ENCODE measurements at places on chromosomes 13 and 19. TPM values are rescaled to one million over a fixed set of nuclear protein-coding genes. Genes with fewer than 3 reads are reported as not detected.

GRCh38 chr19:566403-566802 is 6.0 kb upstream of the BSG start:
- no peak for DNase-seq

GRCh38 chr19:16361926-16362325 is 37.3 kb downstream of the KLF2 start:
- no peak for DNase-seq

GRCh38 chr13:96999091-96999490 is 4.8 kb upstream of the OXGR1 start:
- no peak for DNase-seq

DNA sequence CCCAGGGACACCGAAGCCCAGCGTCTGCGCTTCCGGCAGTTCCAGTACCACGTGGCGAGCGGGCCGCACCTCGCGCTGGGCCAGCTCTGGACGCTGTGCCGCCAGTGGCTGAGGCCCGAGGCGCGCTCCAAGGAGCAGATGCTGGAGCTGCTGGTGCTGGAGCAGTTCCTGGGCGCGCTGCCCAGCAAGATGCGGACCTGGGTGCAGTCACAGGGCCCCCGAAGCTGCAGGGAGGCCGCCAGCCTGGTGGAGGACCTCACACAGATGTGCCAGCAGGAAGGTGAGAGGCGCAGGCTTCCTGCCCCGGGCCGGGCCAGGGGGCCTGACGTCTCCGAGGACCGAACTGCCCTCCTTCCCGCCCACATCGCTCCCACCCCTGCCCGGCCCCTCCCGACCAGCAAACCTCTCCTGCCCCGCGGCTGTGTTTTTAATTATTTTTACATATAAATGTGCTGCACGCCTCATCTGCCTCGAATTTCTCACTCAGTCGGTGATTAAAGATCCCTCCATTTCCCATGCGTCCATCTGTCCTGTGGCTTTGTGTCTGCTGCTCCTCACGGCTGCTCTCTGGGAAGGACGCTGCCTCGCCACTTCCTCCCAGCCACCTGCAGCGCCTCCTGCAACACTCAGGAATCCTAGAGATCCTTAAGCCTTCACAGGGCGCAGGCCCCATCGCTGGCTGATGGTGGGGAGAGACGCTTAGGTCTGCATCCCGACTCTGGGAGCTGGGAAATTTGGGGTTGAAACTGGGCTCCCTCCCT is 4.3 kb downstream of the ZSCAN1 start:
- no peak for DNase-seq

- DNase-seq: no peak
Measured at GRCh38 chr13:94515374-94515773, 35.9 kb upstream of the DCT start.

- no peak for DNase-seq
Measured at GRCh38 chr19:18736415-18737336, 53.2 kb downstream of the CRTC1 start.

DNA sequence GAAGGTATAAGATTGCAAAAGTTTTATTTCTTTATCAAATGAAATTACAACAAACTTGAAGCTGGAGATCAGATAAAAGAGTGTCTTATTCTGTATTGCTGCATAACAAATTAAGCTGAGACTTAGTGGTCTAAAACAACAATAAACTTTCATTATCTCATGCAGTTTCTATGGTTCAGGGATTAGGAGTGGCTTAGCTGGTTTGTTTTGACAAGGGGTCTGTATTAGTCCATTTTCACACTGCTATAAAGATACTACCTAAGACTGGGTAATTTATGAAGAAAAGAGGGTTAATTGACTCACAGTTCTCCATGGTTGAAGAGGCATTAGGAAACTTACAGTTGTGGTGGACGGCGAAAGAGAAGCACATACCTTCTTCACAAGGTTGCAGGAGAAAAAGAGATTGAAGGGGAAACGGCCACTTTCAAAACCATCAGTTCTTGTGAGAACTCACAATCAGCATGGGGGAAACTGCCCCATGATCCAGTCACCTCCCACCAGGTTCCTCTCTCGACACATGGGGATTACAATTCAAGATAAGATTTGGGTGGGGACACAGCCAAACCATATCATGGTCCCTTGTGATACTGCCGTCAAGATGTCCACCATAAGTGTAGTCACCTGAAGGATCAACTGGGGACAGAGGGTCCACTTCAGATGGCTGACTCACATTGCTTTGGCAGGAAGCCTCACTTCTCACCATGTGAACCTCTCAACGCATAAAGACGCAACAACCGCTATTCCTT is 97.8 kb downstream of the RNF17 start:
- no peak for DNase-seq

- DNase-seq: no peak
Measured at GRCh38 chr13:111425326-111425725, 104.9 kb downstream of the TEX29 start.

DNA sequence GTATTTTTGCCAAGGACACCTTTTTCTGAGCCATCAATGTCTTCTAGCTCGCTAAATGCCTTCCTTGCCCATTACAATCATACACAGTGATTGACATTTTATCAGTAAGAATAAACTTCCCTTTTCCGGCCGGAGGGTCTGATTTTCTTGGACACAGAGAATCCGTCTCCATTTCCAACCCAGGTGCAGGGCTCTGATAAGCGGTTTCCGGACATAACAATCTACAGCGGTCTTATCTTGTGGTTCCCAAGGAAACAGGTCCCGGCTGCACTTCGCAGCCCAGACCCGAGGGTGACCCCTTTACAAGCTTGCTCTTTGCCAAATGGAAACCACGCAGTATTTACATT is 5.1 kb upstream of the ZNF77 start:
- DNase-seq: no peak

DNA sequence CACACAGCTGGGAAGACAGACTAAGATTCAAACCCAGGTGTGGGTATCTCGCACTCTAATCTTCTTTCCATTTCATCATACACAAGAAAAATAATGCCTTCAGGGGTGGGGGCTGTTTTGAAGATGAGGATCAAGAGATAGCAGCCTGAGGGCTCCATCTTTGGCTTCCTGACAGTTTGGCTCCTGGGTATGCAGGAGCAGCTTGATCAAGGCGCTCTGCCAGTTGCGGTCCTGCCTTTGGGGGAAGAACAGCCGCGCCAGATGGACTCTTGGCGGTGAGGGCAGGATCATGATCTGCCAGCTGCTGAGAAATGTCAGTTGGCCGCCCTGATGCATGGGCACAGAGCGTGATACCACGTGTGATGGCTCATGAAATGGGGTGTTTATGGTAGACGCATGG is 119.1 kb downstream of the IER2 start:
- DNase-seq: no peak

- DNase-seq: no peak
Measured at GRCh38 chr19:14167576-14168138, 31.3 kb upstream of the ASF1B start.

- no peak for DNase-seq
Measured at GRCh38 chr13:29458419-29458818, 137.1 kb downstream of the SLC7A1 start.

DNA sequence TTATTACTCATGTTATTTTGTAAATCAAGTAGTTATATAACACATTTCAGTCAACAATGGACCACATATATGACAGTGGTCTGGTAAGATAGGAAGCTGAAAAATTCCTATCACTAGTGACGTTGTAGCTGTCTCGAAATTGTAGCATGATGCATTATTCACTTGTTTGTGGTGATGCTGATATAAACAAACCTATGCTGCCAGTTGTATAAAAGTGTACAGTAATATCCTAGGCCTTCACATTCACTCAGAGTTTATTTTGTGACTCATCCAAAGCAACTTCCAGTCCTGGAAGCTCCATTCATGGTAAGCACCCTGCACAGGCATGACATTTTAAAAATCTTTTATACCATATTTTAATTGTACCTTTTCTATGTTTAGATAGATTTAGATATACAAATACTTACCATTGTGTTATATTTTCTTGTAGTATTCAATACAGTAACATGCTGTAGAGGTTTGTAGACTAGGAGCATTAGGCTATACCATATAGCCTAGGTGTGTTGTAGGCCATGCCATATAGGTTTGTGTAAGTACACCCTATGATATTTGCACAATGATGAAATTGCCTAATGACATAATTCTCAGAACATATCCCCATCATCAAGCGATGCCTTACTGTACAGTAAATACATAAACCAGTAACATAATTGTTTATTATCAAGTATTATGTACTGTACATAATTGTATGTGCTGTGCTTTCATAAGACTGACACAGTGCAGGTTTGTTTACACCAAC is 49.3 kb downstream of the IFT88 start:
- DNase-seq: peak; percentile 16

- DNase-seq: no peak
Measured at GRCh38 chr13:109874484-109875454, 88.4 kb upstream of the IRS2 start.

DNA sequence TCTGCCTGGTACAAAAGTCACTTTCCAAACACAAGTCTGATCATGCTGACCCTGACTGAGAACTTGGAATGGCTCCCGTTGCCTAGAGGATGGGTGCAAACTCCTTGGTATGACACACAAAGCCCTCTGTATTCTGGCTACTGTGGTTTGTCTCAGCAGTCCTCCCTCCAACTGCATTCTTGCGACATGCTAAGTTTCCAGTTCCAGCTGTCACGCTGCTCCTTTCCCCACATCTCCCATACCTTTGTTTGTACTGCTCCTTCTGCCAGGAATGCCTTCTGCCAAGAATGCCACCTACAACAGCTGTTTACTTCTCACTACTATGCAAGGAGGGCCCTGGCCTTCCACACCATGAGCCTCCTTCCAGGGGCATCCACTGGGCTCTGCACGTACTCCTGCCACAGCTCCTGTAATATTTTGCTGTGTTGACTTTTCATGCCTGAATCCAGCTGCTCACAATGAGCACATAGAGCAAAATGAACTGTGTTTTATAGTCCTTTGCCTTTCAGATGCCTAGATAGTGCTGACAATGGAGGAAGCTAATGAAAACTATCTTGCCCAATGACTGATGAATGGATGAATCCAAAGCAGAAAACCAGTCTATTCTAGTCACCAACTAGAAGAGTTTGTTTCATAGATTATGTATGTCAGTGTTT is 543.7 kb downstream of the EFNB2 start:
- DNase-seq: peak; percentile 66

DNA sequence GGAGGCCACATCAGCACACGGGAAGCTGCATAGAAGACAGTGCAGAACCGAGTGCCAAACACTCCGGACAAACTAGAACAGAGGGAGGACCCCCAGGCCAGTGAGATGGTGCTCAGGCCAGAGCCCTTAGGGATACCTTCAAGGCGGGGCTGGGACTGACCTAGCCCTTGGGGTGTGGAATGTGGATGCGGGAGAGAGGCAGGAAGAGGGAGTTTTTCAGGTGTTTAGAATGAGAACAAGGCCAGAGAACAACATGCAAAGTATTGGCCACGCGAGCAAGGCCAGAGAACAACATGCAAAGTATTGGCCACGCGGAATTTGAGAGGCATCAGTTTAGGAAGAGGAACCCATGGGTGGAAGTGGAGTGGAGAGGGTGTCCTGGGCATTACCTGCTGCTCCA is 65.1 kb upstream of the ATP12A start:
- DNase-seq: no peak

DNA sequence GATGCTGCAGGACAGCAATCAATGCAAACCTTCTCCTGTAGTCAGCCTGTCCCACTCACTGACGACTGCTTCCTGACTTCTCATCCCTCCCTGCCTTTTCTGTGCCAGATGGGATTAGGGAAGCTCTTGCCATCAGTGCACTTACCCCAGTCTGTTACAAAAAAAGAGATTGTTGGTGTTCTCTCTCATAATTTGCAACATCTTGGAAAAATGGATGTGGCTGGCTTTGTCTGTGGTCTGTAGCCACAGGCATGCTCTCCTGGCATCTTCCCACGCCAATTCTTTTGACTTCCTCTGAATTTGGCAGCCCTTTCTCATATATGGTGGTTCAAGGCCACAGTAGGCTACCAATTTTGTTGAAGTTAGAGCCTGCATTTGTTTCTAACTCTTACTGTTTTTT is 11.6 kb upstream of the HTR2A start:
- DNase-seq: peak; percentile 5

DNA sequence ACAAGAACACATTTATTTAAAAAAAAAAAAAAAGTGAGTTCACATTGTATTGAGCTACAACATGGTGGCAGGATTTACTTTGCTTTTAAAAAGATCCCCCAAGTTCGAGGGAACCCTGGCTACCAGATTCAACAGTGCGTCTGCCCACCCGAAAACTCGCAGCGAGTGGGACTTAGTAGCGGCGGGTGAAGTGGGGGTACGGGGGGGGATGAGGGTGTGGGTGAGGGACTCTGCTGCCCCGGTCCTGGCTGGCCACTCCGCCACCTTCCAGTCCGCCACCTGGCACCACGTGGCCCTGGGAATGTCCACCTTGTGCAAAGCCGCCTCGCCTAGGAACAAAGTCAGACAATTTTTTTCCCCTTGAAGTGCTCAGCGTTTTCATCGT is 19.3 kb upstream of the TINCR start:
- DNase-seq: no peak

- no peak for DNase-seq
Measured at GRCh38 chr13:27411341-27411740, 13.1 kb upstream of the GTF3A start.

DNA sequence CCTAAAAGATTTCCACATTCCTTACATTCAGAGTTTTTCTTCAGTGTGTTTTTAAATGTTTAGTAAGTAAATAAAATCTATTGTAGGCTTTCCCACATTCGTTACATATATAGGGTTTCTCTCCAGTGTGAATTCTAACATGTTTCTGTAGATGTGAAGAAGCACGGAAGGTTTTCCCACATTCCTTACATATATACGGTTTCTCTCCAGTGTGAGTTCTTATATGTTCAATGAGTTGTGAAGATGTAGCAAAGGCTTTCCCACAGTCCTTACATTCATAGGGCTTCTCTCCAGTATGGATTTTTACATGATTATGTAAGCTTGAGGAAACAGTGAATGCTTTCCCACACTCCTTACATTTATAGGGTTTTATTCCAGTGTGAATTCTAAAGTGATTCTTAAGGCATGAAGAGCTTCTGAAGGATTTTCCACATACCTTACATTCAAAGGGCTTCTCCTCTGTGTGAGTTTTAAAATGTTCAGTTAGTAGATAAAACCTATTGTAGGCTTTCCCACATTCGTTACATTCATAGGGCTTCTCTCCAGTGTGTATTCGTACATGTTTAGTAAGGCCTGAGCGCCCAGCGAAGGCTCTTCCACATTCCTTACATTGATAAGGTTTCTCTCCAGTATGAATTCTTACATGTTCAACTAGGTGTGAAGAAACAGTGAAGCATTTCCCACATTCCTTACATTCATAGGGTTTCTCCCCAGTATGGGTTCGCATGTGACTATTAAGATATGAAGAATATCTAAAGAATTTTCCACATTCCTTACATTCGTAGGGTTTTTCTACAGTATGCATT is 18.2 kb downstream of the ZNF121 start:
- no peak for DNase-seq

- no peak for DNase-seq
Measured at GRCh38 chr19:11273296-11273695, 11.0 kb upstream of the DOCK6 start.

The MADCAM1 gene
- not detected for total RNA-seq

The KIR3DL2 gene
- total RNA-seq: not detected

The PSG2 gene
- total RNA-seq: not detected

The ERICH4 gene
- total RNA-seq: not detected

The LCP1 gene
- total RNA-seq: 7.9 TPM

The LGALS14 gene
- total RNA-seq: not detected

The KHSRP gene
- 76.0 TPM for total RNA-seq

The CA11 gene
- not detected for total RNA-seq

The FCGBP gene
- total RNA-seq: 1.5 TPM

The ZNF709 gene
- 0.80 TPM for total RNA-seq

The CEACAM20 gene
- total RNA-seq: not detected

The TPTE2 gene
- not detected for total RNA-seq

The FCER2 gene
- not detected for total RNA-seq

The GPR183 gene
- 0.06 TPM for total RNA-seq

The UBE2S gene
- total RNA-seq: 338 TPM

The CAPS gene
- total RNA-seq: 1.6 TPM
